NCI-H1105 treated with DMSO at 0.1 percent for 48 hours (cell line): ENCODE measurements at places on chromosomes 3 and 15.
A peak's percentile ranks its signal among the peaks of the same experiment; 100 is the strongest.

- DNase-seq: peak; percentile 49
Measured at GRCh38 chr3:4030624-4031023, 231.4 kb downstream of the LRRN1 start.

GRCh38 chr3:150786791-150787190, 23.8 kb upstream of the SIAH2 start:
- no peak for DNase-seq

DNA sequence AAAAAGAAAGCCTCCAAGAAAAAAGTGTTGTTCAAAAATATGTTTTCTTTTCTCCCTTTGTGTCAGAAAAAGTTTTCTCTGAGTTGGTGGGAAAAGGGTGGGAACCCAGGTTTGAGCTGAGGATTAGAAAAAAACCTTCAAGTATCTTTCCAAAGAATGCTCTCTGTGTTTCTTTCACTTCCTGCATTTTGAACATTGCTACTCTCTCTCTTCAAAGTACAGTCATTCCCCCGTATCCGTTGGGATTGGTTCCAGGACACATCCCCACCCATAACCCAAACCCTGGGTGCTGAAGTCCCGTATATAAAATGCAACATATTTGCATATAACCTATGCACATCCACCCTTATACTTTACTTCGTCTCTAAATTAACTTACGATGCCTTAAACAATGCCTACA, 139.6 kb downstream of the TMCO5A start:
- DNase-seq: no peak

- DNase-seq: no peak
Measured at GRCh38 chr3:31407665-31408064, 125.1 kb upstream of the STT3B start.

GRCh38 chr15:32098033-32098432, 67.7 kb downstream of the CHRNA7 start:
- DNase-seq: no peak

DNA sequence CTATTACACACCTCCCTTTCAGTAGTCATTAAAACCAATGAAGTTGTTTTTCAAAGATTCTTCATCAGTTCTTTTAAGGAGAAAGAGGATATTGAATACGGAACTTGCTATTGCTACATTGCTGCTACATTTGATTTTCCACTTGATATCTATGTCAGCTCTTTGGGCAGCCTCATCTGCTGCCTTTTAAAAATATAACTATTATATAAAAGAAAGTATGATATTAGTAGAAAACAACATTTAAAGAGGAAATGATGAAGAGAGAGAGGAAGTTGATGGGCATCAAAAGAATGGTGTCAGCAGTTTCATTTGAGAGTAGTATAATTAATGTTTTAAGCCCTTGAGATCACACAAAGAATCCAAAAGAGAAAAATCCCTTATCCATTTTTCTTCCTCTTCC, 171.4 kb downstream of the NFKBIZ start:
- DNase-seq: no peak

DNA sequence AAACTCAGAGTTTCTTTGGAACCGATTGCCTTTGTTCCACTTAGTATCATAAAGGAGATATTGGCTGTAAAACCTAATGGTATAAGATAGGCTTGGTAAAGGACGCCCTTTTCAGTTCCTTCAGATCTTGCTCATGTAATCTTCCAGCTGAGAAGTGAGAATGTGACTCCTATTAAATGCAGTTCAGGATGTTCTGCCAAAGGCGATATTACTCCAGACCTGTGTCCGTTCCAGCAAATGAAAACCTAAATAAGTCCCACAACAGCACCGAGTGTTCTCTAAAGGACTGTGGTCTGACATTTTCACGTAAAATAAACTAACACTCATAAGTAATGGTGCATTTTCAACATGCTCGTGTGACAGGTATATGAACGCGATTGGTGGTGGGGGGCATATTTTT, 276.2 kb downstream of the FEZF2 start:
- no peak for DNase-seq

DNA sequence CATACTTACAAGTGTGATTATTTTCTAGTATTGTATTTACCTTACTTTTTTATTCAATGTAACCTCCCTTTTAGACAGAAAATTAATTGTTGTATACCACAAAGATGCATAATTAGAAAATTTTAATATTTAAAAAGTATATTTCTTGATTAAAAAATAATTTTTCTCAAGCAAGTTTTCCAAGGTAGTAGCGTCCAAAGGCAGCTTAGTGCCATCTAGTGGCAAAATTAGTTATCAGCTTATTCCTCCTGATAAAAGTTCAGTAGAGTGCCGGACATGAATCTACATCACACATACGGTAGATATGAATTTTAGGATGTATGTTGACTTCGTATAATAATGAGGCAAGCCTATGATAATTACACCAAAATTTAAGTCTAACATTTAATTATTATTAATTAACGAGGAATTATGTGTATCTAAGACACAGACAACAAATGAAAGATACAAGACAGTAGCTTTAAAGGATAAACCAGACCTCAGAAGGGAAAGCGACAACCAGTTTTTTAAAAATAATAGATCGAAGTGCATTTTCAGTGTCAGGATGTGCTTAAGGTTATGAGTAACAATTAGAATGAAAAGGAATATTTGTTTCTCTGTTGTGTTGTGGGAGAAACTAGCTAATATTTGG, 405.9 kb downstream of the ROBO1 start:
- DNase-seq: peak; percentile 31

DNA sequence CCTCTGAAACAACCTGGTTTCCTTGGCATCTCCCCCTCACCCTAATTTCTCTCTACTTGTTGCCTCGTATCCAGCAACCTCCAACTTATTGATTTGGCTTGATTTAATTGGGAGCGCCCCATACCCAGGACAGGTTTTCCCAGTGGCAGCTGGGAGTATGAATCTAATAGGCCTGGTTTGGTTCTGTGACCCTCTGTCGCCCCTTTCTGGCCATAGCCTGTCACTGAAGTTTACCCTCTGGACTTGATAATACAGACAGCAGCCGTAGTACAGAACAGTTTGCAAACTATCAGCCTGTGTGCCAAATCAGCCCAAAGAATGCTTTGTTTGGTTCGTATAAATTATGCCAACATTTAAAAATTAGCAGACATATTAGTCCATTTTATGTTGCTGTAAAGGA, 525.1 kb upstream of the GOLIM4 start:
- DNase-seq: peak; percentile 45

- DNase-seq: no peak
Measured at GRCh38 chr3:194384569-194385001, 14.5 kb downstream of the GP5 start.

GRCh38 chr3:190122198-190122771, 1.6 kb upstream of the P3H2 start:
- DNase-seq: no peak

DNA sequence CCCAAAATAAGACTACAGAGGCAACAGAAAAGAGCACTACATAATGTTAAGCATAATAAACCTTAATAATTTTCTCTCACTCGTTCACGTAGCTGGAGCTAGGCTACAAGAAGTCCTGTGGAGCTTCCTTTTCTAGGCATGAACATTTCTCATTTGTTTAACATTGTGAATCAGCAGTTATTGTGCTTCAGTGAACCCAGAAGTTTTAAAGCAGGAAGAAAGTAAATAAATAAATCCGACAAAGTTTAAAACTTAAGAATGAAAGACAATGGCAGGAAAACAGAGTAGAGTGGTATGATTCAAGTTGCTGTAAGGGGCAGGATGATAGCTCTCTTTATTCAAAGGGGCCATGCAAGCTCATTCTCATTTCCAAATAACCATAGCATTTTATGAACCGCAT, 191.8 kb downstream of the LSAMP start:
- DNase-seq: no peak

DNA sequence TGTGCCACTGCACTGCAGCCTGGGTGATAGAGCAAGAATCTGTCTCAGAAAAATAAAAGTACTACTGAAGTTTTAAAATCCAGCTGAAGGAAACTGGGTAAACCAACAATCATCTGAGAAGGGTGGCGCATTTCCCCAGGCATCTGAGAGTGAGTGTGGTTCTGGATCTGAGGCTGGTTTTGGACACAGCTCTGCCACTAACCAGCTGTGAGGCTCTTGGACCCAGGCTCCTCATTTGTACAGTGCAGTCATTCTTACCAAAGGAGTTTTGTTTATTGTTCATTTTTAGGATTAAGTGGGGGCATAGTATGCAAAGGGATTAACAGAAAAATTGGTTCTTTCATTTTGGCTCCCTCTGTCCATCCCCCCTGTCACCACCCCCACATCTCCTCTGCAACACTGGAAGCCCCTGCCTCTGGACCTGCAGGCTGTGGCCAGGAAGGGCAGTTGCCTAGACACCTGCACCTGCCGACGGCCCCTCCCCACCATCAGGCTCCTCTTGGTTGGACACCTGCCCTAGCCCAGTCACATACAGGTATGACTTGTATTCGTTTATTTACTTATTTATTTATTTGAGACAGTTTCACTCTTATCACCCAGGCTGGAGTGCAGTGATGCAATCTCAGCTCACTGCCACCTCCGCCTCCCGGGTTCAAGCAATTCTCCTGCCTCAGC, 8.8 kb downstream of the NUP210 start:
- DNase-seq: no peak

- no peak for DNase-seq
Measured at GRCh38 chr3:33117461-33117860, 3.6 kb downstream of the CRTAP start.

DNA sequence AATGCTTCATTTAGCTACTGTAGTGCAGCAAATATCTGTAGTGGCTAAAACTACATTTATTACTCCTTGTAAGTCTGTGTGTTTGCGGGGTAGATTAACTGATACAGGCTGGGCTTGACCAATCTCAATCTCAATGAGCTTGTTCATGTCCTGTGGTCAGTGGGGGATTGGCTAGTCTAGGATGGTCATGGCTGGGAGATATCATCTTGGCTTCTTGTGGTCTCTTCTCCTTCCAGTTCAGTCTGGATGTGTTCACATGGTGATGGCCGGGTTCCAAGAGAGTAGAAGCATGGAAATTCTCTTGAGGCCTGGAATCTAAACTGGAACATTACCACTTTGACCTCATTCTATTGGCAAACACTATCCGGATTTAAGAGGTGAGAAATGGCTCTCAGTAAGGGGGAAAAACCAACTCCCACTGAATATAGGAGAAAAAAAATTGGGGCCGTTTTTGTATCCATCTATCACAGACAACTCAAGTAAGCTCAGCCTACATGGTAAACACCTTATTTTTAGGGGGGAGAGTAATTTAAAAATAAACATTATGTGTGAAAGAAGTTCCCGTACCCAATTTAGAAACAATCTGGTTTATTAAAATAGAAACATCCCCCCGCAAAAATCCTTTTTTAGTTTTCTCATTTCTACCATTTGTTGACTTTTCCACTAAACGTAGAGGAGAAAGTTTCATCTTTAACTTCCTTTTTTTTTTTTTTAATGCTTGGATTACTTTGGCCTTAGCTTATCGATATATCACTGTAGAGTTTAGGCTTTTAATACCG, 284.9 kb upstream of the TBC1D5 start:
- no peak for DNase-seq

GRCh38 chr3:64693031-64693430, 5.2 kb upstream of the ADAMTS9 start:
- no peak for DNase-seq

DNA sequence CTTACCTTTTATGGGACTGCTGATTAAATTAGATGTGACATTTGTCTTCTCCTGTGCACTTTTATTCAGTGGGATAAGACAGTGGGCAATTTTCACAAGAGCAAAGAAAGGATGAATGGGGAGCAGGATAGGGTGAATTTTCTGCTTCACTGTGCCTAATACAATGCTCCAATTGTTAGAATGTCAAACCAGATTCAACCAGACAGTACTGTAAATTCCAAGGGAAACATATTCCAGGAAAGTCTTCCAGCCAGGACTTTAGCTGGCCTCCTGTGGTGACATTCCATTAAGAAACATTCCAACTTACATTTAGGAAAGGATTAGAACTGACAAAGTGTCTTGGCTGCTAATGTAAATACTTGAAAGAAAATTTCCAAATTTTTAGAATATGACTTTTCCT, 100.1 kb upstream of the PROK2 start:
- DNase-seq: no peak

DNA sequence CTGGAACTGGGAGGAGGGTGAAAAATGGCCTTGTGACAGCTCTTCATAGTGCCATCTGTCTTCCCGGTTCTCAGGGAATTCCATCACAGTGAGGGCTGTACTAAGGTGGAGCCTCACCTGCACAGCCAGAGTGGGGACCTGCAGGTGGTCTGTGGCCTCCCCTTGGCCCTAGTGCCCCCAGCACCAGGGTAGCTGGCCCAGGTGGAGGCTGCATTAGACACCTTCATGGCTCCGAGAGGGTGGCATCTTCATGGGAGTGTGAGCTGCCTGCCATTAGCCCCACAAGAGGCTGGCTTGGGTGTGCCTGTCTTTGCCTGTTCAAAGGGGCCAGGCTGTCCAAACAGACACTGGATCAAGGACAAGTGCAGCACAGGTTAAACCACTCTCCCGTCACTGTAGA, 95.5 kb upstream of the PRR23E start:
- no peak for DNase-seq

DNA sequence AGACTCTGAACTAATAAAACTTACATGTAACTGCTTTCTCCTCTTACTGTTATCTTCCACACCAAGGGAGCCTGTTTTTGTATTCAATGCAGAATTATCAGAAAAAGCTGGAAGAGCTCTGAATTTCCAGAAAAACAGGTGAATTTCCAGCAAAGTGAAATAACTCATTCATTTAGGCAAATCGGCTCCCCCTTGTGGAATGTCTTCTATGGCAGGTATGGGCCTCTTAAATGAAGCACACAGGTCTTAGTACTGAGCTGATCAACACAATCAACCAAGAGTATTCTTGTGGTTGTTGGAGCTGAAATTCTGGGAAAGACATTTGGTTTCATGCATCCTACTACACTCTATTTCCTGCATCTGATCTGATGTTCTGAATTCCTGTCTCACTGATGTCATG, 31.0 kb upstream of the PTPRG start:
- DNase-seq: peak; percentile 45

DNA sequence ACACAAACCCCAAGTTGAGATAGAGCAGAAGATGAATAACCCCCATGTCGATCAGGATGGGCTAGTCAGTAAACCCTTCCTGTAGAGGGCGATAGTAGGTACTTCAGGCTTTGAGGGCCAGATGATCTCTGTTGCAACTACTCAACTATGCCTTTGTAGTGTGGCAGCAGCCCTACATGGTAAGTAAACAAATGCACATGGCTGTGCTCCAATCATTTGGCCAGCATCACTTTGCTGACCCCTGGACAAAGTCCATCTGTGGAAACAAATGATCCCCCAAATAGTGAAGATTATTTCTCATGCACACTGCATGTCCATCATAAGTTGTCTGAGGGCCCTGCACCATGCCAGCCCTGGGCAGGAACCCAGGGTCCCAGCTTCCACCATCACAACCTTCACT, 402.2 kb upstream of the PROK2 start:
- no peak for DNase-seq

DNA sequence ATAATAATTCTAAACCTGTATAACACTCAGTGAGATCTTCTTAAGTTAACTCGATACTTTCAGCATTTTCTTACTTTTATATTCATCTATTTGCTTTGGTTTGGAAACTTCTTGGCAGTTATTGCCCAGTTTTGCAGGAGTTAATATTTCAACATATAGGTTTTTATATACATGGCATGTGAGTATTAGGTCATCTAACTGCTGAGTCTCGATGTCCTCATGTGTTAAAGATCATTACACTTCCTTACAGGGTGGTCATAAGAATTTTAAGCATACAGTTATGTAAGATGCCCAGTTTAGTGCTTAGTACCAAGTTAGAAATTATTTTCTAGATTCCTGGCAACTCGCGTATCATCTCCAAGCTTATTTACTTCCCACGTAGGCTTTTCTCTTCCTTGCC, 62.9 kb downstream of the TMEM39A start:
- no peak for DNase-seq
